ENCODE measurements at places on chromosomes 2 and 18. TPM values are rescaled to one million over a fixed set of nuclear protein-coding genes. Genes with fewer than 3 reads are reported as not detected.

Gene HSBP1L1
- total RNA-seq: 18.8 TPM

Gene ARID5A
- total RNA-seq: 50.9 TPM

Gene NLRC4
- 7.9 TPM for total RNA-seq

Gene EMILIN2
- total RNA-seq: 37.2 TPM

Gene SEH1L
- total RNA-seq: 57.0 TPM

Gene FZD7
- total RNA-seq: 7.8 TPM

Gene LYG2
- total RNA-seq: not detected

Gene COBLL1
- total RNA-seq: 85.9 TPM

Gene ABCG5
- total RNA-seq: not detected

Gene GBX2
- not detected for total RNA-seq

Gene FABP1
- total RNA-seq: 6.9 TPM

Gene FHOD3
- 5.4 TPM for total RNA-seq

Gene E2F6
- total RNA-seq: 22.5 TPM

Gene AGXT
- total RNA-seq: 0.32 TPM

Gene GPR35
- total RNA-seq: 1.9 TPM

Gene CRACDL
- 7.9 TPM for total RNA-seq

Gene HES6
- 4.3 TPM for total RNA-seq

Gene PROKR1
- total RNA-seq: 1.3 TPM

All from mesenteric fat pad (tissue), 1 donor.